ENCODE measurements at places on chromosomes 16 and 17.

DNA sequence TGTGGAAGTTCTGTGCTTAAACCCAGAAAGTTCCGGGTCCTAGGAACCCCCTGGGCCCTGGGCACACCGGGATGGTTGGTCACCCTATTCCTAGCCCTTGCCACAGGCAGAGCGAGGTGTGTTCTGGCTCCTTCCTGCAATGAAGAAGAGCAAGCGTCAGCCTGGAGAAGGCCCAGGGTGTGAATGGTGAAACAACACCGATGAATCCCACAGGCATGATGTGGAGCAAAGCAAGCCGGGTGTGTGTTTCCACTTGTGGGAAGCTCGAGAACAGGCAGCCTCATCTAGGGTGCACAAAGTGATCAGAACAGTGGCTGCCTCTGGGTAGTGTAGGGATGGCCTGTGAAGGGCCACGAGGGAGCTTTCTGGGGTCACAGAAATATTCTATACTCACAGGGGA is 13.8 kb downstream of the KCNG4 start:
- DNase-seq = no peak

DNA sequence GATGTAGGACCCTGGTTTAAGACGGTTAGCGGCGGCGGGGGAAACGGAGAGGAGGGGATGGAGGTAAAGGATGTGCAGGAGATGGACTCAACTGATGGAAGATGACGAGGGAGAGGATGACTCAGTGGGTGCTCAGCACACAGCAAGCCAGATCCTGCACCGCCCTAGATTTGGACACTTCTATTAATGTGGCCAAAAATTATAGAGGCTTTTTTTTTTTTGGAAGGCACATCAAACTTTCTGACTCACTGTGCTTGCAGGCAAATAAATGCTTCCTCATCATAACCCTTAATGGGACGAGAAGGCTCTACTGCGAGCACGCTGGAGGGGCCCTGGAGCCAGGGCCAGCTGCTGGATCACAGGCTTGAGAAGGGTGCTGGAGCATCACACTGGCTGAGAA is 36.0 kb downstream of the RTN4RL1 start:
- peak; percentile 89 for DNase-seq

DNA sequence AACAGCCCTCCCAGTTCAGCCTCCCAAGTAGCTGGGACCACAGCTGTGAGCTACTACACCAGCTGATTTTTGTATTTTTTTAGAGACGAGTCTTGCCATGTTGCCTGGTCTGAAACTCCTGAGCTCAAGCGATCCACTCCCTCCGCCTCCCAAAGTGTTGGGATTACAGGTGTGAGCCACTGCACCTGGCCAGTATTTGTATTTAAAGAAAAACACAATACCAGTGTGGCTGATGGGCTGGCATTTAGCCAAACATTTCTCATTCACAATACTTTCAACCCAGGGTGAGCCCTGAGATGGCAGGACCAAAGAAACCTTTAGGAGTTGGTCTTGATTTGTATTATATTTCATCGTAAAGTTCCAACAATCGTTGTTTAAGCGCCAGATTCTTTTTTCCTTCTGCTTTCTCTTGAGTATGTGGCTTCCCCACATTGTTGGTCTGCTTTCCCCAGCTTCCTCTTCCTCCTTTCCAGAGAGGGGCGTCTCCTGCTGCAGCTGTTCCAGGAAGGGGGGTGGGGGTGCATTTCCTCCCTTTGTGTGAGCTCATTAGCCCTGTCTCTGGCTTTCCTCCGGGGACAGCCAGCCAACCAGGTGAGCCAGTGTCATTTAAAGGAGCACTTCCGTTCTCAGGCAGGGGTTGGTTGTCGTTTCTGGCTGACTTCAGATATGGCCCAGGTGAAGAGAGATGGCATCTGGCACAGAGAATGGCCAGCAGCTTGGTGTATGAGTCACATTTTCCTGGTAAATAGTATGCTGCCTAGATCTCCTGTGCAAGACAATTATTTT is 79.9 kb downstream of the GPRC5B start:
- DNase-seq = no peak

DNA sequence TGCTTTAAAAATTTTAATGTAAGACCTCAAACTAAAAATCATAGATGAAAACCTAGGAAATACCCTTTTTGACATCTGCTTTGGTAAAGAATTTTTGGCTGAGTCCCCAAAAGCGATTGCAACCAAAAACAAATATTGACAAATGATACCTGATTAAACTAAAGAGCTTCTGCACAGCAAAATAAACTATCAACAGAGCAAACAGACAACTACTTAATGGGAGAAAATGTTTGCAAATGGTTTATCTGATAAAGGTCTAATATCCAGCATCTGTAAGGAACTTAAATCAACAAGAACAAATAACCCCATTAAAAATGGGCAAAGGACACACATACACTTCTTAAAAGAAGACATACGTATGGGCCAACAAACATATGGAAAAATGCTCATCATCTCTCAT is 242.5 kb downstream of the BCAS3 start:
- no peak for DNase-seq

DNA sequence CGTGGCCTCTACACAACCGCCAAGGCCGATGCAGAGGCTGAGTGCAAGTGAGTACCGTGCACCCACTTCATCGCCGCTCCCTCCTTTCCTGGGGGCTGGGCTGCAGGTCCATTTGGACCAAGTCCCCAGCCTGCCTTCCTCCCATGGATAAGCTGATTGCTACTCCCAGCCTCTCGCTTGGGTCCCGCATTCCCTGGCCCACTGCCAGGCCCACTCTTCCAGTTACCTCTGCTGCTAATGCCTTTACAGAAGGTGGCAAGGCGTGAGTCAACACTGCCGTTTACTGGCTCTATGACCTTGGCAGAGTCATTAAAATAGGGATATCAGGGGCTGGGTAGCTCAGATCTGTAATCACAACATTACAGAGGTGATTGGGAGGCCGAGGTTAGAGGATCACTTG is 11.2 kb downstream of the SULT1A2 start:
- no peak for DNase-seq

- DNase-seq = no peak
Observed at GRCh38 chr17:31295489-31295871, 1.6 kb downstream of the OMG start.

- peak; percentile 64 for DNase-seq
Observed at GRCh38 chr16:66030036-66030435, 336.5 kb upstream of the CDH5 start.

DNA sequence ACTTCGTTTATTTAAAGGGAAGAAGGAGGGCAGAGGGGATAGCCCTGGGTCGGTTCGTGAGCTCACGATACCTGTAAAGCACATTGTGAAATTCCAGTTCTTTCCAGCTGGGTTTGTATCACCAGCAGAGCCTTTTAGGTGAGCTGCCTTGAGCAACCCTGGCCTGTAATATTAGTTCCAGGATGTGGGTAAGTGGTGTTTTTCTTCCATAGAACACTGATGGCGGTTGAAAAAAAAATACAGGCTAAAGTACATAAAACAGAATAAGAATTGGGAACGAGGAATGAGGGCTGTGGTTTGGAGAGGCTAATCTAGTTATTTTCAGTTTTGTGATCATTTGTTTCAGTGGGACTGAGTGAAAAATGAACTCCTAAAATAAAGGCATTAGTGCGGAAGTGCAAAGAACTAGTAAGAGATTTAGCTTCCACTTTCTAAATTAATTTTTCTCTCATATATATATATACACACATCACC is 20.6 kb downstream of the HS3ST3B1 start:
- DNase-seq = peak; percentile 29

- DNase-seq = no peak
Observed at GRCh38 chr16:70508752-70509151, 14.6 kb downstream of the COG4 start.

- no peak for DNase-seq
Observed at GRCh38 chr17:6587310-6587709, 31.0 kb upstream of the PITPNM3 start.

- DNase-seq = no peak
Observed at GRCh38 chr16:87363771-87364455, 19.7 kb downstream of the FBXO31 start.

DNA sequence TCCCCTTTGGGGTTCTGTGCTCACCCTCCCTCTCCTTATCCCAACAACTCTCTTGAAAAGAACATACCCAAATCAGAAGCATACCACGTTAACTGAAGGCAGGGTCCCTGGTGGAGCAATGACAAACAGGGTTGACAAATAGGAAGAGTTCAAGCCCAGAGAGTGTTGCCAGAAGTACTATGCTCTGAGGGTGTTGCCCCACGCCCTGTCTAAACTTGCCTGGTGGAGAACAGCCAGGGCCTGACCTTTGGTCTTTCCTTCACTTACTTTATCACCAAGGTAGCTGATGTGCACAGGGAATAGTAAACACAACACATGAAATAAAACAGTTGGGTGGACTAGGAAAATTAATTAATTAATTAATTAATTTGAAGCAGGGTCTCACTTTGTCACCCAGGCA is 23.3 kb downstream of the ZNF75A start:
- DNase-seq = no peak

GRCh38 chr16:30065102-30065942 is at the start of gene ALDOA:
Gene ALDOA, plus strand, starts transcription at chr16:30065760. Its CDS starts 1,138 bp downstream, at chr16:30066898.
- DNase-seq = peak; percentile 98

GRCh38 chr17:33640629-33641028 is 347.5 kb upstream of the ASIC2 start:
- DNase-seq = no peak

GRCh38 chr16:85036236-85037049 is 8.8 kb downstream of the KIAA0513 start:
- no peak for DNase-seq

GRCh38 chr16:14539631-14540030 is 90.4 kb downstream of the PARN start:
- DNase-seq = peak; percentile 75

DNA sequence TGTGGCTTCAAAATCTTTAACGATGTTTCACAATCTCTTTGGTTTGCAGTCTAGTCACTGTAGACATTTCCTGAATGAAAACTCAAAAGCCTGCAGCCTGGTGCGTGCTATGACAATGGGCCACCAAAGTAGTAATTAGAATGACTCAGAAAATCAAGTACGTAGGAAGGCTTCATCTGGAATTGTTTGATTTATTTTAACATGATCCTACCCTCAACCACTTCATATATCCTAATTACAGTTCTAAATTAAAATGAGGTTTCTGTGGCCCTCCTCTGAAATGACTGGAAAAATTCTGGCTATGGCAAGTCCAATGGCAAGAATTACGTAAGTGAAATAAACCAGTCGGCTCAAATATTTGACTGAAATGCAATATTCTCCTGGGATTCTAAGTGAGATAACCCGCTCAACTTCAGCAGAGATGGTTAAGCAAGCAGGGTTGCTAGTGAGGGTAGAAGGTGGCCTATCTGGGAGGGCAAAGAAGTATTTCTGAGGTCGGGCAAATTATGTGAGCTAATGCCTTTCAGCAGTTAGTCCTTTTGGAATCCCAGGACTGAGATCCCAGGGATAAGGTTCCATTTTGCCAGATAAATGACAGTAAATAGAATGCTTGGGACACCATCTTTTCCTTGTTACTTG is 145.6 kb upstream of the MYOCD start:
- DNase-seq = peak; percentile 44

DNA sequence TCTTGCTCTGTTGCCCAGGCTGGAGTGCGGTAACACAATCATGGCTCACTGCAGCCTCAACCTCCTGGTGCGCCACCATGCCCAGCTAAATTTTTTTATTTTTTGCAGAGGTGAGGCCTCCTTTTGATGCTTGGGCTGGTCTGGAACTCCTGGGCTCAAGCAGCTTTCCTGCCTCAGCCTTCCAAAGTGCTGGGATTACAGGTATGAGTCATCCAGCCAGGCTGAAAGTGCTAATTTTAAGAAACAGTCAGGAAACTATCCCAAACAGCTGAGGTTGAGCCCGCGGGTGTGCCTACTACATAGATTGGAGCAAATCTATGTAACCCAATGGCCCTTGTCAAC is 738 bp upstream of the XPO6 start:
- peak; percentile 23 for DNase-seq

- peak; percentile 60 for DNase-seq
Observed at GRCh38 chr16:89827383-89828198, 684 bp upstream of the SPIRE2 start.

GRCh38 chr17:49051269-49051668 is 54.1 kb downstream of the IGF2BP1 start:
- DNase-seq = no peak

GRCh38 chr16:77069929-77070328 is 121.1 kb upstream of the MON1B start:
- DNase-seq = no peak

GRCh38 chr17:64399071-64399766 is 8.6 kb upstream of the PECAM1 start:
- no peak for DNase-seq

Measured in fibroblast of lung (primary cell).